M059J (cell line): ENCODE measurements at places on chromosomes 6 and 20. TPM values are rescaled to one million over a fixed set of nuclear protein-coding genes. Genes with fewer than 3 reads are reported as not detected.

Gene SGK2
- total RNA-seq = not detected in 2 replicates

Gene B3GALT4
- total RNA-seq = not detected in 2 replicates

Gene ZBTB9
- total RNA-seq = 6.6 and 9.8 TPM in 2 replicates

Gene HSD17B8
- total RNA-seq = 0.32 TPM in 1 of 2 replicates, not detected in the other

Gene RBBP9
- 28.8 and 50.4 TPM in 2 replicates for total RNA-seq

Gene TNXB
- total RNA-seq = 0.10 TPM in 1 of 2 replicates, not detected in the other

Gene PRSS35
- total RNA-seq = 0.25 and 0.49 TPM in 2 replicates

Gene TRERF1
- total RNA-seq = 6.2 and 8.5 TPM in 2 replicates

Gene OLIG3
- total RNA-seq = not detected in 2 replicates

Gene PNLDC1
- total RNA-seq = not detected in 2 replicates

Gene MAS1
- not detected in 2 replicates for total RNA-seq

Gene BANF2
- not detected in 2 replicates for total RNA-seq

Gene MLIP
- total RNA-seq = not detected in 2 replicates

Gene SLC52A3
- total RNA-seq = 0.57 and 1.3 TPM in 2 replicates

Gene MOXD1
- 170 and 207 TPM in 2 replicates for total RNA-seq

Gene COL10A1
- 0.10 TPM in 1 of 2 replicates, not detected in the other for total RNA-seq

Gene MLN
- total RNA-seq = not detected in 2 replicates

Gene ESR1
- total RNA-seq = 0.07 TPM in 1 of 2 replicates, not detected in the other

Gene ADGRB3
- total RNA-seq = 0.62 and 2.0 TPM in 2 replicates
